ENCODE measurements at places on chromosomes 5 and 9. TPM values are rescaled to one million over a fixed set of nuclear protein-coding genes. Genes with fewer than 3 reads are reported as not detected.
A peak's percentile ranks its signal among the peaks of the same experiment; 100 is the strongest.

Gene OR1J4
- not detected for polyA plus RNA-seq

Gene DBN1
- 0.41 TPM for polyA plus RNA-seq

Gene RABGAP1
- 31.8 TPM for polyA plus RNA-seq

Gene STPG3
- not detected for polyA plus RNA-seq

DNA sequence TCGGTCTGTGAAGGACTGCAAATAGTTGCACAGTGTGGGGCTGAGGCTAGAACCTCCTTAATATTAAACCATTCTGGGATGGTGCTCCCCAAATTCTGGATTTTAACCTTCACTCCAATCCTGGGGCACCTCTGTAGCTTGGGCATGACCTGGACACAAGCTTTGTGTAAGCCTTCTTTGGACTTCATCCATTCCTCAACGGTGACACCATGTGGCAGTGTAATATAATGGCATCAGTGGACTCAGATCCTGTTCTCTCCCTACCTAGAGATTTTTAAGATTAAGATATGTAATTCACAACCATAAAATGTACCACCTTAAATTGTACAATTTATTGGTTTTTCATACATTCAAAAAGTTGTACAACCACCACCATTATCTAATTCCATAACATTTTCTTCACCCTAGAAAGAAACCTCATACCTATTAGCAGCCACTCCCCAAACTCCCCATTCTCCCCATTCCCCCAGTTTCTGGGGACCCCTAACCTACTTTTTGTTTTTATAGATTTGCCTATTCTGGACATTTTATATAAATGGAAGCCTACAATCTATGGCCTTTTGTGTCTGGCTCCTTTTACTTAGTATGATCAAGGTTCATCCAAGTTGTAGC, 4.8 kb upstream of the PLGRKT start:
- no peaks in the 10 kb centered on the region for H3K27me3 ChIP-seq
- H3K4me3 ChIP-seq = no peak overlapping the region
- peaks cover 23% of the 10 kb centered on the region for H3K4me1 ChIP-seq
- DNase-seq = peak; percentile 31

- H3K4me1 ChIP-seq = peaks cover 18% of the 10 kb centered on the region
- peaks cover 5% of the 10 kb centered on the region for H3K36me3 ChIP-seq
- no peaks in the 10 kb centered on the region for H3K27me3 ChIP-seq
- H3K4me3 ChIP-seq = no peak overlapping the region
- DNase-seq = no peak
Observed at GRCh38 chr9:79661886-79662536, 90.2 kb downstream of the TLE4 start.

- no peak for DNase-seq
- H3K4me3 ChIP-seq = no peak overlapping the region
- no peaks in the 10 kb centered on the region for H3K27me3 ChIP-seq
- no peaks in the 10 kb centered on the region for H3K4me1 ChIP-seq
Observed at GRCh38 chr9:2790466-2790865, 53.4 kb downstream of the PUM3 start.

- no peak for DNase-seq
- no peaks in the 10 kb centered on the region for H3K4me1 ChIP-seq
- no peaks in the 10 kb centered on the region for H3K36me3 ChIP-seq
- H3K27me3 ChIP-seq = peaks cover 4% of the 10 kb centered on the region
- H3K4me3 ChIP-seq = no peak overlapping the region
Observed at GRCh38 chr9:108130905-108131304, 641.3 kb upstream of the KLF4 start.

- H3K27me3 ChIP-seq = no peaks in the 10 kb centered on the region
- H3K36me3 ChIP-seq = no peaks in the 10 kb centered on the region
- DNase-seq = no peak
- peak overlapping the region; percentile 9 for H3K4me3 ChIP-seq
- H3K27ac ChIP-seq = no peak overlapping the region
- H3K4me1 ChIP-seq = peaks cover 55% of the 10 kb centered on the region
Observed at GRCh38 chr5:140342896-140343295, 3.5 kb downstream of the HBEGF start.

DNA sequence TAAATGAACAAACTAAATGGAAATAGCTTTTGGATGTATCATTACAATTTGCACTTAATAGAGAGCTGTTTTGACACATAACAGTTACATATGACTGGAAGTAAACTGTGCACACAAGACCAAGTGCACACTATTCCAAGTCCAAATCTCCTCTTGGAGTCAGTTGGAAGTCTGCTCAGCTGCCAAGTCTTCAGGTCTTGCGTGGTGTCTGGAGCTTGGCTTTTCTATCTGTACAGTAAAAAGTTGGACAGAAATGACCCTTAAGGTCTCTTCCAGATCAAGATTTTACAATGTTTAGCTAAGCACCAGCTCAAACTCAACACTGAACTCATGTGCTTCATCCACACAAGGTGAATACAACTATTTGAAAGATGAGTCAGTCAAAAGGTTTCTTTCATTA, 456.9 kb downstream of the RASEF start:
- H3K27me3 ChIP-seq = no peaks in the 10 kb centered on the region
- peak overlapping the region; percentile 4 for H3K27ac ChIP-seq

DNA sequence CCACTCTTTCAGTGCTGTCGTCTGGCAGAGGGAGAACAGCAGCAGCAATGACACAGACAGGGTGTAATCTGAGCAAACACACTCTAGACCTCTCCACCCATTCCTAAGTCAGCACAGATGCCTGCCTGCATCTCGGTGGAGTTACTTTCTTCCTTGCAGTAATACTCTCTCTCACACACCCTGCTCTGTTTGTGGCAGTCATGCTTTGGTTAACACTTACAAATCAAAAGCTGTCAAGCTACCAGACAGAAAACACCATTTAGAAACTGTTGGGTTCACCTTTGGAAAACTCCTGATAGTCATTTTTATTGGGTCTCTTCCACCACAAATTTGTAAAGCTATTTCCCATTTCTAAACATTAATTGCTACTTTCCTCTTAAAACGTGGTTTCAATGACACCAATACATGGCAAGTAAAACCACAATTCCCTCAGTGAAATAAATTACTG, 27.3 kb downstream of the LHFPL2 start:
- H3K27me3 ChIP-seq = no peaks in the 10 kb centered on the region
- H3K36me3 ChIP-seq = peaks cover 26% of the 10 kb centered on the region
- no peak overlapping the region for H3K27ac ChIP-seq
- H3K4me3 ChIP-seq = no peak overlapping the region
- DNase-seq = no peak
- H3K4me1 ChIP-seq = peaks cover 17% of the 10 kb centered on the region

DNA sequence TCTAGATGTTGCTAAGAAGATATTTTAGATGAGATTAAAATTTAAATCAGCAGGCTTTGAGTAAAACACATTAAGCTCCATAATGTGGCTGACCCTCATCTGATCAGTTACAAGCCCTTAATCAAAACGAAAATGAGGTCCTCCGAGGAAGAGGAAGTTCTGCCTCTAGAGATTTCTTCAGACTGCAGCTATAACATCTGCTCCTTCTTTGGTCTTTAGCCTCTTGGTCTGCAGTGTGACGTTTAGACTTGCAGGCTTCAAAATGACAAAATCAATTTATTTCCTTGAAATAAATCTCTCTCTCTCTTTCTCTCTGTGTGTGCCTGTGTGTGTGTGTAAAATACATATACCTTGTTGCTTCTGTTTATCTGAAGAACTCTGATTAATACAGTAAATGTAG, 1429.8 kb upstream of the CDH9 start:
- no peaks in the 10 kb centered on the region for H3K36me3 ChIP-seq
- no peak for DNase-seq
- no peak overlapping the region for H3K27ac ChIP-seq
- no peaks in the 10 kb centered on the region for H3K4me1 ChIP-seq

DNA sequence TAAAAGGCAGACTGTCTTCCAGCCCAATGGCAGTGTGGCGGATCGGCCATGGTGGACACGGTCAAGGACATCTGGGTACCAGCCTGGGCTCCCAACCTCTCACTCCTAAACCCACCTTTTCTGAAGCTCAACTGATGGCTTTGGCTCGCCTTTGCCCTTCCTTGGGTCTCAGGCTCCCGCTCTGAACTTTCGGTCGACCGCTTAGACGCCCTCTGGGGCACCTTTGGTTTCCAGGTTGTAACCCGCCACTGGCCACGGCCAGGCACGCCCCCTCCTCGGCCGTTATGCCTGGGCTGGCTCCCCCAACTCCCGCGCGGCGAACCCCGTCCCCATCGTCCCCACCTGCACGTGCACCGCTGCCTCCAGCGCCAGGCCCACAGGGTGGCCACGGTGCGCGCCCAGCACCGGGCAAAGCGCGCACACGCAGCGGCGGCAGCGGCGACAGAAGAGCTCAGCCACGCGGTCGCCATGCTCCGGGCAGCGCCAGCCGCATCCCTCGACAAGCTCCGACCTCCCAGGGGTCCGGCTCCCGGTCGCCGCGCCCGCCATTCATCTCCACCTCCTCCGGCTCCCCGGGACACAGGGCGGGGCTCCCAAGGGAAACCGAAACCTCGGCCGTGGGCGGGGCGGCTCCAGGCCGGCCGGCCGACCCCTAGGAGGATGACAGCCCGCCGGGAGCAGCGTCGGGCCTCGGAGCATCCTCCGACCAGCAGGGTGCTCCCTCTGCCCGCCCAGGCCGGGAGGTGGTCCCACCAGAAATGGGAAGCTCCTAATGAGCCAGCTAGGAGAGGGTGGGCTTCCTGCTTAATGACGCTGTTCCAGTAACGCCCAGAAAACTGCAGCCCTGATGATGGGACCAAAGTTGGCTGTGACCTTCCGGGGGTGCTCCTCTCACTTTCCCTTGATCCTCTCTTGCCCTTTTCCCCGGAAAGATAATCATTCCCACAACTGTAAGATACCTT, at the start of gene TRIM14:
TRIM14 (minus strand) TSS at position 583 of the 962 bp plus-strand sequence; CDS start at position 549, 34 bp downstream.
- no peaks in the 10 kb centered on the region for H3K36me3 ChIP-seq
- peak; percentile 42 for DNase-seq
- peak within 1 kb of the TSS; percentile 52 for H3K27ac ChIP-seq
- H3K4me3 ChIP-seq = peak within 1 kb of the TSS; percentile 96

DNA sequence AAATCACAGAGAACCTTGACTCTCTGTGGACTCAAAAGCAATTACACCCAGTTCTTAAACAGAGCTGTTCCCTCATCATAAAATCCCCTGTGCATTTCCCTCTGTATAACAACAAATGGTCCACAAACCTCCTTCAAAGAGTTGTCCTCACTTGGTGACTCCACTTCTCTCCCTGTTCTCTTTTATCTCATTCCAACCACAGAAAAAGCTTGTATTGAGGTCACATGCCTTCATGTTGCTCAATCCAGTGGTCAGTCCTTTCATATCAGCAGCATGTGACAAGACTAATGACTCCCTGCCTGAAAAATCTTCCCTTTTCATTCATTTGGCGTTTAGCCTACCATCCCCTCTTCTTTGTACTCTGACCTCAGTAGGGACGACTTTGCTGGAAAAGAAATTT, 158.0 kb downstream of the DEPDC1B start:
- no peaks in the 10 kb centered on the region for H3K27me3 ChIP-seq
- peak overlapping the region; percentile 40 for H3K4me3 ChIP-seq
- peaks cover 49% of the 10 kb centered on the region for H3K4me1 ChIP-seq
- no peaks in the 10 kb centered on the region for H3K36me3 ChIP-seq
- DNase-seq = no peak
- peak overlapping the region; percentile 96 for H3K27ac ChIP-seq

GRCh38 chr9:130138791-130139190, 33.4 kb upstream of the NCS1 start:
- H3K4me3 ChIP-seq = no peak overlapping the region
- no peak for DNase-seq

DNA sequence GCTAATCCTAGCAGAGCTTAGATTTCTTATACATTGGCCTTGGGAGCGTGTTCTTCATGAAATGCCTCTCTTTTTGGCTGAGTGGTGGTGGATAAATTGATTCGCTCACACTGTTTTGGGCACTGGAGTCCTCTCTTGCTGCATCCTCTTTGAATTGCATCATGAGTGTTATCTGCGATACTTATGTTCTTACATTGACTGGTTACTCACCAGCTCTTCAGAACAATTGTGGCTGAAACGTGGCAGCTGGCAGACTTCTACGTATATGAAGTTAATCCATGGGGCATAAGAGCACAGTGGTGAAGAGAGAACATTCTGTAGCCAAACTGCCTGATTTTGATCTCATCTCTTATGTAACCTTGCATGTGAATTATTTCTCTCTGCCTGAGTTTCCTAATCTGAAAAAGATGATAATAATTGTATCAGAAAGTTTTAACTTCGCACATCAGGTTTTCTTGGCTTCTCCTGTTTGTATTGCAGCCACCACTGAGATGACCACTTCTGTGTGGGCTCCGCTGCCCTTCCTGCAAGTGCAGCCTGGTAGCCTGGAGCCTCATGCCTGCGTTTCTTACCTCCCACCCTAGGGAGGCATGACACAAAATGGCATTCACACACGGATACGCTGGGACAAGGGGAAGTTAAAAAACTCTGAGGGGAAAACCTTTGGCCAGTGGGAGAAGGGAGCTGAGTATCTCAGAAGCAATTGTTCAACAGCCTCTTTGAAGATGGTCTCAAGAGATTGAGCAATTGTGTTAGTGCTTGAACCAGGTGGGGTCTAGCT, 295.2 kb downstream of the ARHGAP26 start:
- H3K4me1 ChIP-seq = peaks cover 20% of the 10 kb centered on the region
- no peaks in the 10 kb centered on the region for H3K27me3 ChIP-seq
- H3K36me3 ChIP-seq = peaks cover 11% of the 10 kb centered on the region
- H3K27ac ChIP-seq = no peak overlapping the region

- no peak overlapping the region for H3K4me3 ChIP-seq
- peaks cover 9% of the 10 kb centered on the region for H3K36me3 ChIP-seq
- no peaks in the 10 kb centered on the region for H3K27me3 ChIP-seq
Observed at GRCh38 chr5:116375926-116376325, 198.7 kb downstream of the SEMA6A start.

DNA sequence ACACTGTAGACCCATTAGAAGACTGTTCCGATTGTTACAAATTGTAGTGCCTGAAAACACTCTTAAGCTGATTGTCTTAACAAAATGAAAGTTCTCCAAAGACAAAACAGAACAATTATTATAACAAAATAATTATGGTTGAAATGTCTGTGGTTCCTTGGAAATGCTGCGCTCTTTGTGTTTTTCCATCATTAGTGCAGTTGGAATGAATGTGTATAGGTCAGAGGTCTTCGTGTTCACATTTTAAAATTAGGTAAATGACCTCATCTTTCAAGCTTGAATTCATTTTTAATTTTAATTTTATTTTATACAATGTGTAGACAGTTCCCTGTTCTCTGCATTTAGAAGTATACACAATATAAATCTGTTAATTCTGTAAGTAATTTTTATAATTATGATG, 56.7 kb upstream of the NXNL2 start:
- H3K4me3 ChIP-seq = no peak overlapping the region
- no peak for DNase-seq
- H3K36me3 ChIP-seq = no peaks in the 10 kb centered on the region
- H3K27ac ChIP-seq = no peak overlapping the region
- no peaks in the 10 kb centered on the region for H3K27me3 ChIP-seq
- no peaks in the 10 kb centered on the region for H3K4me1 ChIP-seq

DNA sequence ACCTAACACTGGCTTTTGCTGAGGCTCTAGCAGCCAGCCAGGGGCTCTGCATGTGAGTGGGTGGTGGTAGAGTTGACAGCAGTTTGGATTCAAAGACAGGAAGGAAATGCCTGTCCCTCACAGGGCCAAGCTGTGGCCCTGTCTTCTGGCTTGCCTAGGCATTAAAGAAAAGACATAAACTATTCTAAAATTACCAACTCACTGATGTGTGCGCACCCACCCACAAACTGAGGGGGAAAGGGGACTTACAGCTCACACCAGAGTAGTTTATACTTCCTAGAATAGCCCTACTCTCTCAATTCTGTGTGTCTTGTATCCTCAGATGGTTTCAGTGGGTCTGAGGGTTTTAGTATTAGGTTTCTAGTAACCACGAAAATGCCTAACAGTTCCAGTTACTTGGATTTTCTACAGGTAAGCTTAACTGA, 18.3 kb upstream of the IL13 start:
- peaks cover 21% of the 10 kb centered on the region for H3K36me3 ChIP-seq
- DNase-seq = no peak
- no peaks in the 10 kb centered on the region for H3K27me3 ChIP-seq
- no peak overlapping the region for H3K4me3 ChIP-seq
- no peaks in the 10 kb centered on the region for H3K4me1 ChIP-seq
- no peak overlapping the region for H3K27ac ChIP-seq

- no peak overlapping the region for H3K27ac ChIP-seq
- no peak for DNase-seq
- H3K36me3 ChIP-seq = no peaks in the 10 kb centered on the region
Observed at GRCh38 chr5:25550793-25551192, 906.0 kb upstream of the CDH10 start.
